Posterior vena cava (tissue), 2 donors: ENCODE measurements at places on chromosomes 7 and 10. TPM values are rescaled to one million over a fixed set of nuclear protein-coding genes. Genes with fewer than 3 reads are reported as not detected.

Gene IFIT1B
- 1.1 TPM for total RNA-seq

Gene AKR1B1
- total RNA-seq, result 53.7 TPM

DNA sequence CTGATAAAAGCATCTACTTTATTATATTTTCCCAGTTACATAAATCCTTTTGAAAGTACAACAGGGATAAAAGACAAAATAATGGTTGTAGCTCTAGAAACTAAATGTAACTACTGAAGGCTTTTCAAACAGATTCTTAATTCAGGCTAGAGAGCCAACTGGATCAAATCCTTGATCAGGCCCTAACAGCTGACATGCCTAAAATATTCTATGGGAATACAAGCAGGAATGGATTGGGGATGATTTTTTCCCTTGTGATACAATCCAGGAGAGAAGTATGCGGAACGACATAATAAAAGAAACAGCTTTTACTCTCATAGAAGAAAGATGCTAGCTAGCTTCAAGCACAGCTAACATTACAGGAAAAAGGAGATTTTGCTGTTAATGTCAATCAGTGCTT, 49.0 kb downstream of the NT5C2 start:
- no peak for DNase-seq

Gene RNF32
- total RNA-seq, result not detected

DNA sequence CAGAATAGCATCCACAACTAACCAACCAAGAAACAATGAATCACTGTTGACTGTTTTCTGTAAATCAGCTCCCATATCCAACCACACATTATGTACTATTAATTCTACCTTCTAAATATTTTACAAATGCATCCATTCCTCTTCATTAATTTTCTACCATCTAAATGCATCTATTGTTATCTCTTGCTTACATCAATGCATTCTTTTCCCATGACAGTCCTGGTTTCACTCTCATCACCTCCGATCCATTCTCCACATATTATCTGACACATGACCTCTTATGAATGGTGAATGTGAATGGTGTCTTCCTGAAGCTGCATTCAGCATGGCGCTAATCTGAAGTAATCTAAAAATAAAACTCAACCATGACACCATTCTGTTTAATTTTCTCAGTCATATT, 153.8 kb upstream of the CALCR start:
- DNase-seq, result no peak

DNA sequence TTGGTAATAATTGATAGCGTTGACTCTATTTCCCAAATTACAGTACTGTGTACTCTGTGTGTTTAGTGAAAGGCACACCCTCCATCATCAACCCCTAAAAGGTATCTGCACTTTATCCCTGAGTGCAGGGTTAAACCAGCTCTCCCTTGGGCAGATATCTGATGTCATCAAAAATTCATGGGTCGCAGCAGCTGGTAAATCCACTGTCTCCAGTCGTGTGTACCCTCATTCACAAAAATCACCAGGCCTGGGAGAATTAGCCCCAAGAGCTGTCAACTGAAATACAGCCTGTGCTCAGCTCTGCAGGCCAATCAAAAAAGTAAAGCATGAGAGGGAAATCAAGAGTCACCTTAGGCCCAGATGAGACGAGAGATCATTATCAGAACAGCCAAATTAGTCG, 103.7 kb downstream of the HIP1 start:
- DNase-seq, result no peak

Gene CCL26
- total RNA-seq, result 1.00 TPM

Gene ATG9B
- total RNA-seq, result not detected

GRCh38 chr10:12583891-12584595, 234.7 kb downstream of the CAMK1D start:
- DNase-seq, result no peak

GRCh38 chr7:116150588-116150987, 59.8 kb upstream of the TES start:
- DNase-seq, result no peak

GRCh38 chr7:3003936-3004335, 39.7 kb downstream of the CARD11 start:
- no peak for DNase-seq

GRCh38 chr10:132290631-132291030, 17.1 kb downstream of the STK32C start:
- DNase-seq, result peak; percentile 34

GRCh38 chr10:48683868-48684267, 805 bp upstream of the WDFY4 start:
- DNase-seq, result no peak

Gene RET
- 1.0 TPM for total RNA-seq

- no peak for DNase-seq
These were observed 122.5 kb downstream of the KIAA1217 start for GRCh38 chr10:24331457-24331856.

Gene OR6V1
- not detected for total RNA-seq

GRCh38 chr10:21675157-21675796, 141.2 kb downstream of the MLLT10 start:
- DNase-seq, result no peak

Gene TCF7L2
- total RNA-seq, result 29.6 TPM

GRCh38 chr7:83366629-83367028, 203.9 kb upstream of the PCLO start:
- DNase-seq, result no peak

- peak; percentile 70 for DNase-seq
These were observed 1.8 kb downstream of the SUFU start for GRCh38 chr10:102505462-102506115.

- DNase-seq, result no peak
These were observed 142.6 kb upstream of the ASAH2 start for GRCh38 chr10:50393784-50394467.

GRCh38 chr10:130191380-130191779, 55.2 kb downstream of the GLRX3 start:
- peak; percentile 41 for DNase-seq

- peak; percentile 72 for DNase-seq
These were observed 4.9 kb downstream of the SMARCD3 start for GRCh38 chr7:151243408-151244195.

Gene RGR
- total RNA-seq, result not detected
